NCI-H1105 treated with DMSO at 0.1 percent for 48 hours (cell line): ENCODE measurements at places on chromosomes 16 and 17.

DNA sequence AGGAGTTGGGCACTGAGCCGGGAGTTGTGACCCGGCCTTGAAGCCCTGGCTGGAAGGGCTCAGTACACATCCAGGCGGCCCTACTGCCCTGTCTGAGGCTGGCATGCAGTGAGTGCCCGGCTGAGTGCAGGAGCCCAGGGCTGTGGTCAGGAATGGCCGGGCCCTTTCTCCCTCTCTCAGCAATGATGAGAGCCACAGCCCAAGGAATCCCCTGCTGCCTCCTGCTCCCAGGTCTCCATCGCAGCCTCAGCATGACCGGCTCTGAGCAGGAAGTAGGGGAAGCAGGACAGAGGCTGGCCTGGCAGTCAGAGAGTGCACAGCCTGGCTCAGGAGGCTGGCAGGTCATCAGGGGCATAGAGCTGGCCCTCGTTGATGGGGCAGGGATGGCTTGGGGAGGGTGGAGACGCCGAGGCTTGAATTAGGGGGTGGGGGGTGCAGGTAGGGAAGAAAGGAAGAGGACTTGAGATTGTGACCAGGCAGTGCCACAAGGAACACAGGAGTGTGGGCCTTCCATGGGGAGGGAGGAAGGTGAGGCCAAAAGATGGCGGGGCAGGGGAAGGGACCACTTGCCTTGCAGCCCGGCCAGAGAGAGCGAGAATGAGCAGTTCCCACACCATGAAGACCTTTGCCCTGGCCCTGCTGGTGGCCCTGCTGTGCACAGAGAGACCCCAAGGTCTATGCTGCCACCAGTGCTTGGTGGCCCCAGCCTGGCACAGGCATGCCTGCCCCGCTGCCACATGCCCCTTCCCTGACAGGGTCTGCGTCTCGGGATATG, 32.1 kb upstream of the KRT17 start:
- DNase-seq = no peak

DNA sequence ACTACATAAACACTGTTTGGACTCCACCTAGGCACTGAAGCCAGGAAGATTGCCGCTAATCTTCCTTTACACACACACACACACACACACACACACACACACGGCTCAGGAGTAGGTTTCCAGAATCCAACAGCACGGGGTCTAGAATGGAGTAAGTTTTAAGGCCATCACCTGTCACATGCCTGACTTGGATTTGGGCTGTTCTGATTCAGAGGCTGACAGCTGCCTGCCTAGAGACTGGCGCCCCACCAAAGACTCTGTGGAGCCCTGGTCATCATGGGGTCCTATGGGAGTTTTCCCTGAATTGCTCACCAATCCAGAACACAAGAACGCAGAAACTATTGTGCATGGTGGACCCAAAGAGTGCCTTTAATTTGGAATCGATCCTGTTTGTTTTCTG, 10.9 kb downstream of the CDRT4 start:
- DNase-seq = no peak

DNA sequence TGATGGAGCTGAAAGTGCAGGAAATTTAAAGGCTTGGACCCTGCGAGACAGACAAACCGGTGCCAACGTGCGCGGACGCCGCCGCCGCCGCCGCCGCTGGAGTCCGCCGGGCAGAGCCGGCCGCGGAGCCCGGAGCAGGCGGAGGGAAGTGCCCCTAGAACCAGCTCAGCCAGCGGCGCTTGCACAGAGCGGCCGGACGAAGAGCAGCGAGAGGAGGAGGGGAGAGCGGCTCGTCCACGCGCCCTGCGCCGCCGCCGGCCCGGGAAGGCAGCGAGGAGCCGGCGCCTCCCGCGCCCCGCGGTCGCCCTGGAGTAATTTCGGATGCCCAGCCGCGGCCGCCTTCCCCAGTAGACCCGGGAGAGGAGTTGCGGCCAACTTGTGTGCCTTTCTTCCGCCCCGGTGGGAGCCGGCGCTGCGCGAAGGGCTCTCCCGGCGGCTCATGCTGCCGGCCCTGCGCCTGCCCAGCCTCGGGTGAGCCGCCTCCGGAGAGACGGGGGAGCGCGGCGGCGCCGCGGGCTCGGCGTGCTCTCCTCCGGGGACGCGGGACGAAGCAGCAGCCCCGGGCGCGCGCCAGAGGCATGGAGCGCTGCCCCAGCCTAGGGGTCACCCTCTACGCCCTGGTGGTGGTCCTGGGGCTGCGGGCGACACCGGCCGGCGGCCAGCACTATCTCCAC, at the start of gene NOG:
Gene NOG (plus strand): TSS at position 54 of the 674 bp plus-strand sequence. CDS start 525 bp downstream, at position 579.
- peak; percentile 69 for DNase-seq

DNA sequence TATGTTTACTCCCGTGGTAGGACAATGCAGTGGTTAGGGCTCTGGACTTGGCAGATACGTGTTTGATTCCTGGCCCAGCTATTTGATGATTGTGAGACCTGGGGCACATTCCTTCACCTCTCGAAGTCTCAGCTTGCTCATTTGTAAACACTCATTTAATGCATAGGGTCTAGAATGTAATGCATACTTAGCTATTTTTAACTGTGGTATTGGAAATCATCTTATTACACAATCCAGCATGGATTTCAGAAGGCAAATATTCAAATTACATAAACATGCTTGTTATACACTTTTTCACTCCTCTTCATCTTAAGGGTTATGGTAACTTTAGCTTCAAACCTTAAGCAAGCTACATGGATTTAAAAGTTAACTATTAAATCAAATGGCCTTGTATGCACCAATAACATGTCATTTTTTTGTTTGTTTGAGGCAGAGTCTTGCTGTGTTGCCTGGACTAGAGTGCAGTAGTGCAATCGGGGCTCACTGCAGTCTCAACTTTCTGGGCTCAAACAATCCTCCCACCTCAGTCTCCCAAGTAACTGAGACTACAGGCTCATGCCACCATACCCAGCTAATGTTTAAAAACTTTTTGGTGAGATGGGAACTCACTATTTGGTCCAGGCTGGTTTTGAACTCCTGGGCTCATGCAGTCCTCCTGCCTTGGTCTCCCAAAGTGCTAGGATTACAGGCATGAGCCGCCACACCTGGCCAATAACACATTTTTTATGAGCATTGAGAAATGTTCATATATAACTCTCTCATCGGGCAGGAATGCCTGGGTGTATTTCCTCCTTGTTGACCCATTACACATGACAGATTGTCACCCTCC, 52.5 kb downstream of the VAT1L start:
- DNase-seq = no peak

DNA sequence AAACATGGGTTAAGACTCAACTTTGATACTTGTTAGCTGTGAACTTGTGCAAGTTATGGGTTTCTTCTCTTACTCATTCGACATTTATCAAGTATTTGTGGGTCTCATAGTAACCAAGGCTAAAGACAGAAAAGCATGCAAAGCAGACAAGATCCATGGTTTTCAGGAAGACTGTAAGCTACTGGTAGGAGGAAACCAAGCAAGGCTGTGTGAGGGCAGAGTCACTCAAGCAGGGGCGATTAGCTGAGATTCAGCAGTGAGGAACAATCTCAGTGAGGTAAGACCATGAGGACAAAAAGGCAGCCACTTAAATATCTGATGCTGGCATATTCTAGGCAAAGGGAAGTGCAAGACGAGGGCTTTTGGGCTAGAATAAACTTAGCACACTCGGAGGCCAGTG, 29.5 kb downstream of the MBTD1 start:
- DNase-seq = no peak
